Activated CD4-positive, alpha-beta T cell treated with anti-CD3 and anti-CD28 coated beads for 36 hours (primary cell): ENCODE measurements at places on chromosomes 3 and 15. TPM values are rescaled to one million over a fixed set of nuclear protein-coding genes. Genes with fewer than 3 reads are reported as not detected.

Gene PAQR5
- total RNA-seq, result not detected

Gene ZNF860
- total RNA-seq, result 0.11 TPM

Gene SOX2
- total RNA-seq, result not detected

Gene ARRDC4
- total RNA-seq, result 0.88 TPM

Gene PLA2G4E
- total RNA-seq, result not detected

Gene HTR3E
- total RNA-seq, result not detected

Gene ITIH1
- not detected for total RNA-seq

Gene CD200
- total RNA-seq, result 30.2 TPM

Gene SACM1L
- total RNA-seq, result 34.2 TPM

Gene SH3GL3
- total RNA-seq, result not detected

Gene C3orf20
- total RNA-seq, result not detected

Gene GTF2E1
- total RNA-seq, result 26.1 TPM

Gene SEMA3F
- total RNA-seq, result 0.25 TPM

Gene GOLGA8T
- total RNA-seq, result not detected

Gene RHOV
- 0.25 TPM for total RNA-seq

Gene CASR
- total RNA-seq, result 0.05 TPM

Gene GOLGA6L4
- 1.0 TPM for total RNA-seq

Gene SUMF1
- total RNA-seq, result 4.9 TPM

Gene TRH
- total RNA-seq, result not detected

Gene ATP2B2
- 0.05 TPM for total RNA-seq

Gene BCHE
- not detected for total RNA-seq

Gene UBA5
- total RNA-seq, result 85.1 TPM

Gene FANCD2OS
- total RNA-seq, result not detected

Gene ZBTB47
- total RNA-seq, result 0.62 TPM

Gene SSUH2
- 0.09 TPM for total RNA-seq

Gene NOX5
- total RNA-seq, result not detected

Gene GATM
- total RNA-seq, result 3.4 TPM

Gene ADCY5
- total RNA-seq, result not detected

Gene SLC9C1
- total RNA-seq, result not detected

Gene PIERCE2
- 0.81 TPM for total RNA-seq

Gene WHAMM
- total RNA-seq, result 3.4 TPM

Gene EHD4
- 35.7 TPM for total RNA-seq

Gene P2RY14
- total RNA-seq, result 0.16 TPM
